ENCODE measurements at places on chromosomes 2 and 18.
A peak's percentile ranks its signal among the peaks of the same experiment; 100 is the strongest.

- no peak for DNase-seq
Observed at GRCh38 chr2:3929374-3929773, 226.0 kb downstream of the DCDC2C start.

GRCh38 chr2:203451011-203451410 lies 84.1 kb downstream of the RAPH1 start:
- no peak for DNase-seq

GRCh38 chr2:16653083-16653375 lies 12.6 kb downstream of the CYRIA start:
- DNase-seq = no peak

DNA sequence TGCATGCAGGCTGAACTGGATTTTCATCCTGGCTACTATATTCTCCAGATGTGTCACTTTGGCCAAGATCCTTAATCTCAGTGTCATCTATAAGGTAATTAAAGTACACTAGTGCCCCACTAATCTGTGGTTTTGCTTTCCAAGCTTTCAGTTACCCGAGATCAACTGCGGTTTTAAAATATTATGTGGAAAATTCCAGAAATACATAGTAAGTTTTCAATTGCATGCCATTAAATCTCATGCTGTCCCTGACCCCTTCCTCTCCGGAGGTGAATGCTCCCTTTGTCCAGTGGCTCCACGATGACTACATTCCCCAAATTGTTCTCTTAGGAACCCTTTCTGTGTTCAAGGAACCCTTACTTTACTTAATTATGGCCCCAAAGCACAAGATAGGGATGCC lies 5.3 kb upstream of the TYMS start:
- no peak for DNase-seq

GRCh38 chr2:2187196-2187595 lies 143.9 kb downstream of the MYT1L start:
- no peak for DNase-seq

GRCh38 chr2:113072584-113072983 lies 4.8 kb downstream of the IL1F10 start:
- DNase-seq = no peak

DNA sequence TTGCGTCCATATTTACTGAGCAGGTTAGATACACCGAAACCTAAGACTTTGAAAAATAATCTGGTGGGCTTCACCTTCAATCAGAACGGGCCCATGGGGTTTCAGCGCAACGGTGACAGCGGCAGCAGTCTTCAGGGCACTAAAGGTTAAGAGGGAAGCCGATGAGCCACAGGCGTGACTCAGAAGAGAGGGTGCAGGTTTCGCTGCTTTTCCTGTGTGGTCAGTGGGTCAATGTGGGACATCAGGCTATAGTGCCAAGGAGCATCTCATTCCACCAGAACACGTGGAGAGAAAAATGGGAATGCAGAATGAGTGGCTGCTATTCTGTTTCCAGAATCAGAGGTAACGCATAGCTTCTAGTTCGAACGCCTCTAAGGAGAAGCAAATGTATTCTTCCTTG lies 8.9 kb downstream of the PTGR3 start:
- no peak for DNase-seq

DNA sequence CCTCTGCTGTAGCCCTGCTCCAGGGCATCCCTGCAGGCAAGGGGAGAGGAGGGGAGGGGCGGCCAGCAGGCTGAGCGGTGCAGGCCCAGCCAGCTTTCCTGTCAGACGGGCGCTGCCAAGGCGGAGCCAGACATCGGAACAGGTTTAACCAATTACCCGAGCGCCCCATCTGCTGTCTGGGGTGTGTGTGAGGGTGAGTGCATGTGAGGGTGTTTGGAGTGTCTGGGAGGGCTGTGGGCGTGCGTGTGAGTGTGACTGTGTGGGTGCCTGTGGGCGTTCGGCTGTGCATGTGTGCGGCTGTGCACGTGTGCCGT lies 20.0 kb downstream of the EMX1 start:
- peak; percentile 67 for DNase-seq

DNA sequence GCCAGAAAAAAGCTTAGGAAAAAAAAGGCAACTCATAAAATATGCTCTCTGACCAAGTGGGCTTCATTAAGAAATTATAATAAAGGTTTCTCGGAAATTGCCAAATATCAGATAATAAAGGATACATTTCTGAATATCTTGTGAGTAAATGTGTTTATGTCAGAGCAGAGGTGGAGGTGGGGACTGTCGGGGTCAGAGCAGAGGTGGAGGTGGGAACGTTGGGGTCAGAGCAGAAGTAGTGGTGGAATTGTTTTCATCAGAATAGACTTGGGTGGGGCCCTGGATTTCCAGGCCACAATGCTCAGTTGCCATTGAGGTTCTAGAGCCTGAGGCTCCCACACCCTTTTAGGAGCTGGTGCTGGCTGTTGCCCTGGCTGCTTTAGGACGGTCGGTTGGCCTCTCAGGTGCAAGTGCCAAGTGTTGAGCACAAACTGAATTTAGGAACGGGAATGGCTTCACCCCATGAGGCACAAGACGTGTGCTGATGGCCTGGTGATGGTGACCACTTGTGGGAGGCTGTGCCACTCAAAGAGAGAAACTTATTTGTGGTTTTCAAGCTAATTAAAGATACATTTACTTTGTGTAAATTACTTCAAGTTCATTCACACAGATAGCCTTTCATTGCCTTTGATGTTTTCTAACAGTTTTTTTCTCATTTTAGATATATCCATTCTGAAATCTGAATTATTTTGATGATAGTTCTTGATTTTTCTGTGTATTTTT lies 131.5 kb downstream of the ATP9B start:
- no peak for DNase-seq

DNA sequence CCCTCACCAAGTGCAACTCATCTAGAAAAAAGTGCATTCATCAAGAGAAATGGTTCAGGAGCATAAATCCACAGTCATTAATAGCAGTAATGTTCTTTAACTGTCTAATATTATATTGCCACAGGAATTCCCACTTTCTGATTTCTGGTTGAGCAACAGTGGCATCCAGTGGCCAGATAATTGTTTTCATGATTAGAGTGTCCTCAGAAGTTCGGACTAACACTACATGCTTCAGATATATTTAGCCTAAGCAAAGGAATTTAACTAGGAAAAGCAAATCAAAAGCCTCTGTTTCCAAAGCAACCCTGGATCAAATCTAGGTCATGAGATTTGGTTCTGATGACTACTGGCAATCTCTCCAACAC lies 9.8 kb upstream of the ERBB4 start:
- DNase-seq = no peak

DNA sequence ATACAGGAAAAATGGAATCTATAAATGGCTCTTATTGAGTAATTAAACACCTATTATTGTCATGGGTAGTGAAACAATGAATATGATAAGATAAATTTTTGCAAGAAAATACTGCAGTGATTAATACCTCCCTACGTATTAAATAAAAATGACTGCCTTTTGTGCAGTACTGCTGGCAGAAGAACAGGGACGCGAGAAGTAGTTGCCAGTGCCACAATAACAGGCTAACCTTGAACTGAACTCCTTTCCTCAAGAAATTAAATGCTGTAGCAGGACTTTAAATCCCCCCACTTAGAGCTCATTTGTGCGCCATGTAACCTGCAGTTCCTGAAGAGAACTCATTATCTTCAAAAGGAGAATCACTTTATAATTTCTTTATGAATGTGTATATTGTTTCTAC lies 24.6 kb downstream of the FIGN start:
- no peak for DNase-seq

GRCh38 chr18:48290162-48290926 lies 118.8 kb downstream of the ZBTB7C start:
- DNase-seq = no peak

DNA sequence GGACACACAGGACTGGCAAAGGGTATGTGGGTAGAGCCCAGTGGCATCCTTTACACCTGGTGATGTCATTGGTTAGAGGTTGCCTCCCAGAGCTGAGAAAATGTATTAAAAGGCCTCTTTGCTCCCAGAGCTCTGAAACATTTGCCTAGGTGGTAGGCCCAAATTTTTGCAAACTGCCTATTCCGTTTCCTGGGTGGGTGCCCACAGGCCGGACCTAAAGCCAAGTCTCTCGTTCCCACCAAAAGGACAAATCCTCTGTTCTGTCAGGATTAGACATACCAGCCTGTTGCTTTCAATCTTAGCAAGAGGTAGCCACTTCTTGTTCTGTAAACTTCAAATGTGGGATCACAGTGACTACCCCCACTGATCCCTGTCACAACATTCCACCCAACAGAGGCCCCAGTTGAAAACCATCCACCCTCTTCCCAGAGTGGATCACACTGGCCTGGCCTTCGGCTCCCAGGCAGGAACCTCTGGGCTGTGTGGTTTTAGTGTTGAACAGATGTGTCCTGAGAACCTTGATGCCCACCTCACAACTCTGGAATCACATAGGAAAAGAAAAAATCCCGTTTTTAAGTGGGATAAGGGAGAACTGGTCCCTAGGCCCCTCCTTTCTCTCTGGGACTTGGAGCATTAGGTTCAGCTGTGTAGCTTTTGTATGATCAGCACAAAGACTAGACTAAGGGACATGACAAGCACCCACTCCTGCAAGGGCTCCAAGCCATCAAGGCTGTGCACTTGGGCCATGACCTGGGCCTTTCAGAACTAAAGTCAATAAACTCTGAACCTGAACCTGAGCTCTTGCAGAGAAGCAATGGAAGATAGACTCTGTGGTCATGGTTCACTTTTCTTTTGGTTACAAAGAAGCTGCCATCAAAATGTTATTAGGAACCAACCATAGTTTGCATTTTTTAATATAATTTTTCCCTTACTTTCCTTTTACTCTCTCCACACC lies 211.3 kb downstream of the CYP26B1 start:
- DNase-seq = no peak

DNA sequence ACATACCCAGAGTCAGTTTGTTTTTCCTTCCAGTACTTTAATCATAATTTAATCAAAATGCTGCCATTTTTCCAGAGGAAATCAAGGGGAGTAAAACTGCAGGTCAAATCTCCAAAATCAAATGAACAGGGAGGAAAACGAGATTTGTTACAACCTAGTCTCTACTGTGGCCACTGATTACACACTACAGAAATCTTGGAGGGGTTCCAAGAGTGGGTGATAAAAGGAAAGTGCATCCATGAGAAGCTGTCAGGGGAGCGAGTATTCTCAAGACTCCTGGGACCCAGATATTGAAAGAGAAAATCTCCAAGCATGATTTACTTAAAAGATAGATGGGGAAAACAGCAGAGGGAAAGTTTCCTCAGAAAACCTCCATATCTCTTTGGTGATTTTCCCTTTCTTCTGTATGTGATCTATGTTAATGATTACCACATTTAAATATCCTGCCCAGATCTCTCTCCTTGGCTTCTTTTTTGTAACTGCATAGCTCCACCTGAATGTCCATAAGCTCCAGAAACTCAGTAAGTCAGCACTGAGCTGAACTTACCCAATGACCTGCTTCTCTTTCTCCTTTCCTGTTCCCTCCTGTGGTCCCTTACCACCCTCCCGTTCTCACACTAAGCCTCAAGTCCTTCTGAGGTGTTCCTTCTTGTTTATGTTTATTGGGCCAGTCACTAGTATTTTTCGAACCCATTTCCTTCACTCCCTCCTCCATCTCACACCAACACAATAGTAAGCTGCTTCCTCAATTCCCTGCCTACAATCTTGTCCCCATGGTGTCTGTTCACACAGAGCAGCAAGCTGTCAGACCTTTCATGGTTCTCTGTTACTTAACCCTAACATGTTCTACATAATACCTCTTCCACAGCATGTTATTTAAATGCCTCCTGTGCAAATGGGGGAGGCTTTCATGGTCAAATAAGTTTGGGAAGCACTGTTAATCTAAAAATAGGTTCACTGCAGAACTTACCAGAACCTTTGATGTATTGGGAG lies 73.9 kb upstream of the TWSG1 start:
- DNase-seq = no peak

DNA sequence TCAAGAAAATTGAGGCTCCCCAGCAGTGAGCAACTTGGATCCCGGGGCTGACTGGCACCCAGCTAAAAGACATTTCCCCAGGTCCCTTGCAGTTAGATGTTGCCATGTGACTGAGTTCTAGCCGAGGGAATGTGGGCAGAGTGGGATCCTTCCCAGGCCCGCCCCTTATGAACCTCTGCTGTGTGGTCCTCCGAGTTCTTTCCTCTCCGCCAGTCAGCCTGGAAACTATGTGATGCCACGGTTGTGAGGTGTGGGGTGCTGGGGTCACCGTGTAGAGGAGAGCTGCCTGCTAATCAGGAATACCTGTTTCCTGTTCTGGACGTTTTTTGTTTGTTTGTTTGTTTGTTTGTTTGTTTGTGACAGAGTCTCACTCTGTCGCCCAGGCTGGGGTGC lies 45.5 kb downstream of the TMEM37 start:
- no peak for DNase-seq

- DNase-seq = no peak
Observed at GRCh38 chr2:105882920-105883435, 138.3 kb downstream of the NCK2 start.

DNA sequence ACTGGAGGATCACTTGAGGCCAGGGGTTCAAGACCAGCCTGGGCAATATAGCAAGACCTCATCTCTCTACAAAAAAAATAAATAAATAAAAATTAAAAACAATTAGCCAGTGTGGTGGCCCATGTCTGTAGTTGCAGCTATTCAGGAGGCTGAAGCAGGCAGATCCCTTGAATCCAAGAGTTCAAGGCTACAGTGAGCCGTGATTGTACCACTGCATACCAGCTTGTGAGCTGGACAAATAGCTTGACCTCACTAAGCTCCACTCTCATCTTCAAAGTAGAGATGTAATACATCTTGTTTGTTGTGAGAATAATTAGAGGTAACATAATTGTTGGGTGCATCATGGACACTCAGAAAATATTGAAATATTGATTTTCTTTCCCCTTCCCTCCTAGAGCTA lies 31.1 kb upstream of the MAPRE2 start:
- no peak for DNase-seq

- no peak for DNase-seq
Observed at GRCh38 chr18:73908323-73908722, 239.3 kb downstream of the FBXO15 start.

- no peak for DNase-seq
Observed at GRCh38 chr2:189579585-189580186, 900 bp downstream of the SLC40A1 start.

GRCh38 chr18:63817441-63818051 lies 42.3 kb downstream of the SERPINB7 start:
- no peak for DNase-seq

GRCh38 chr2:160583813-160584537 lies 90.4 kb upstream of the RBMS1 start:
- no peak for DNase-seq

GRCh38 chr2:202660796-202661195 lies 26.0 kb downstream of the FAM117B start:
- no peak for DNase-seq

DNA sequence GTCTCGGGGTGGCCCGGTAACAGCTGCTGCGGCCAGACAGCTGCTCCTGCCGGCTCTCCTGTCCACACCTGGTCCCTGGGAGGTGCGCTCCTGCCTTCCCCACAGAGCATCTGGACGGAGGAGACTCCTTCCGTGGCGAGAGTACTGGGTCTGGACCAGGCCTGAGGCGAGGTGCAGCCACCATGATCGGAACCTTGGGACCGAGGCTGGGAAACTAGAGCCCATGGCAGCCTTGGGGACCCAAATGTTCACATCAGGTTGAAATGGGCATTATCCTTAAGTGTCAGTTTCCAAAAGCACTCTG lies 628 bp downstream of the GIGYF2 start:
- no peak for DNase-seq

GRCh38 chr2:216692636-216693413 lies 2.5 kb downstream of the IGFBP5 start:
- DNase-seq = peak; percentile 22
